HEK293T (cell line): ENCODE measurements at places on chromosomes 1 and 21.

- no peak for DNase-seq
Observed at GRCh38 chr1:13766592-13767564, 66.9 kb downstream of the PRDM2 start.

DNA sequence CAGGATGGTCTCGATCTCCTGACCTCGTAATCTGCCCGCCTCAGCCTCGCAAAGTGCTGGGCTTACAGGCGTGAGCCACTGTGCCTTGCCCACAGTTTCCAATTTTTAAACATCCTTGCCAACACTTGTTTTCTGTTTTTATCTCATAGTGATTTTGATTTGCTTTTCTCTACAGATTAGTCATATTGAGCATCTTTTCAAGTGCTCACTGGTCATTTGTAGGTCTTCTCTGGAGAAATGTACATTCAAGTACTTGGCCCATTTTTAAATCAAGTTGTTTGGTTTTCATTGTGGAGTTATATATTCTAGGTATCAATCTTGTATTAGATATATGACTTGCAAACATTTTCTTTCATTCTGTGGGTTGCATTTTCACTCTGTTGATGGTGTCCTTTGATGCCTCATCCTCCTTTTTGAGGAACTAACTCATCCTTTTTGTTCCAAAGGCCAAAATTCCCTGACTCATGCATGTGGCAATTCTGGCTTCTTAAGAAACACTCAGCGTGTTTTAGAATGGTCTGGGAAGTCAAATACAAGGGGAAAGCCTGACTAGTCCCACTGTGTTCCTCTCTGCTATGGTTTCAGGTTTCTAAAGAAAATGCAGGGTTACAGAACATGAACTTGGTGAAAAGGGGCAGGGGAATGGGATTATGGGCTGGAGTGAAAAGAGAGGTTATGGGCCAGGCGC is 37.3 kb downstream of the PTAFR start:
- no peak for DNase-seq

DNA sequence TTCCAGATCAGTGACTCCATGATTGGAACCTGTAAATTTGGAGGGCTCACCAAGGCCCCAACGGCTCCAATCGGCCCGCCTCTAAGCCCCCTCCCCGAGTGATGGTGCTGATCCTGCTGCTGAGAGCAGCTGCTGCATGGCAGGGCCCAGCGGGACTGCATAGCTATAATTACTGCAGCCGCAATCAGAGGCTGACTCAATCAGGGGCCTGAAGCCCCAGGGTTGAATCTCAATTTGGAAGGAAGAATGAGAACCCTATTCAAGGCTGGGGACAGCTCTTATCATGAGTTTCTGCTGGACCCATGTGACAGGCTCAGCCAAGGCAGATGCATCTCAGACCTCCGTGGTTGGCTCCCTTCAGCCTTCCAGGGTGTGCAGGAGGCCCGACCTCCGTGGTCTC is 42.8 kb upstream of the MAGOH start:
- DNase-seq = no peak

DNA sequence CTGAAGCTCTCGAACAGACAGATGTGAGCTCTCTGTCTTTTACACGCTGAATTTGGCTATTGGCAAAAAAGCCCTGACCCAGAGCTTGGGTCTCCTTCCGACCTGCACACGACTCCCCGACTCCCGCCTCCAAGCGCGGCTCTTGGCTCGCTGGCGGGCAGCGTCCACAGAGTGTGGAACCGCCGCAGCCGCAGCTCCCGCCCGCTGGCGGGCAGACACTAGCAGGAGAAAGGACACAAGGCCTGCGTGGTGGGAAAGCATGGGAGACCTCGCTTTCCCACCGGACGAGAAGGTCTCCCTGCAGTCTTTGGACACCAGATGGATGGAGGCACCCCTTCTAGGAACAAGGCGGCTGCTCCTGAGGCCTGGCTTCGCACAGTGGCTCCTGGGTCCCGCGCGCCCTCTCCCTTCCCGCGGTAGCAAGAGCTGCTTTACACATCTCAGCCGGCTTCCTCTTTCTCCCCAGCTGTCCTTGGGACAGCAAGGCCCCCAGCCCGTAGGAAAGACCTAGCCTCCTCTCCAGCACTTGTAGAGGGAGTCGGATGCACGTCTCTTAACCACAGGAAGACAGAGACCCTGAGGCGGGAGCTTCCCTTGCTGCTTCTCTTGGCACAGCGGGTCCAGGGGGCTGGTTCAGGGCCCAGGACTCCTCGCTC is 92.1 kb downstream of the PRKAB2 start:
- DNase-seq = no peak

DNA sequence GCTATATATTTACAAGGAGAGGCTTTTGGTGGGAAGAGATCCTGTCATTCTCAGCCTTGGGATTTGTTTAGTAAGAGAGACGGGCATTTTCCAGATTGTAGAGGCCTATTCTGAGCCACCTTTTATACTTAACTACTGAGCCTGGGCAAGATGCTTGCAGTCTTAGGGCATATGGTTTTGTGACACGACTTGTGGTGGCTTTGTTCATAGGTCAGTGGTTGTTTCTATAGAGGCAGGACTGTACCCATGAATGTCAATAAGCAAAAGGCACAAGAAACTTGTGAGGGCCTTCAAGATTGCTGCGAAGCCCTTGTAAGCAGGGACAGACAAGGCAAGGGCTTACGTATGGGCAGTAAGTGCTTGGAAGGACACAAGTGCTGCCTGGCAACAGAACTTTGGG is 3.4 kb upstream of the FCRL3 start:
- DNase-seq = no peak
